ENCODE measurements at places on chromosomes 13 and 19. TPM values are rescaled to one million over a fixed set of nuclear protein-coding genes. Genes with fewer than 3 reads are reported as not detected.

The CLDND2 gene
- total RNA-seq: 1.8 TPM

The TMEM238 gene
- total RNA-seq: 92.7 TPM

The ADGRE3 gene
- not detected for total RNA-seq

The TIMM50 gene
- 261 TPM for total RNA-seq

The ONECUT3 gene
- total RNA-seq: not detected

The KDELR1 gene
- total RNA-seq: 150 TPM

The RETN gene
- not detected for total RNA-seq

The ZNF546 gene
- total RNA-seq: not detected

The STARD13 gene
- 1.1 TPM for total RNA-seq

The PSG7 gene
- total RNA-seq: not detected

The KCTD15 gene
- 28.1 TPM for total RNA-seq

The HRC gene
- total RNA-seq: 0.08 TPM

The DENND1C gene
- not detected for total RNA-seq

The TTC9B gene
- total RNA-seq: 0.94 TPM

The LGALS14 gene
- not detected for total RNA-seq

The ZNF805 gene
- total RNA-seq: 13.5 TPM

The ZNF486 gene
- 0.15 TPM for total RNA-seq

The DIRAS1 gene
- total RNA-seq: not detected

The CGB2 gene
- total RNA-seq: not detected

The KEAP1 gene
- total RNA-seq: 114 TPM

The NXNL1 gene
- not detected for total RNA-seq

The TSKS gene
- not detected for total RNA-seq

The KANK3 gene
- total RNA-seq: 0.23 TPM

The RNASEH2A gene
- 48.2 TPM for total RNA-seq

The LRP3 gene
- not detected for total RNA-seq

The CYP4F22 gene
- total RNA-seq: not detected

The THAP8 gene
- total RNA-seq: 7.2 TPM

The IGSF23 gene
- total RNA-seq: not detected

The ZNF726 gene
- total RNA-seq: not detected

The CYP2A7 gene
- total RNA-seq: not detected

The HS6ST3 gene
- total RNA-seq: not detected

The INSL3 gene
- not detected for total RNA-seq

The CCDC194 gene
- total RNA-seq: 1.6 TPM

The TUBA3C gene
- not detected for total RNA-seq

The DNASE2 gene
- 27.6 TPM for total RNA-seq

The ZNF813 gene
- not detected for total RNA-seq

The ZNF296 gene
- total RNA-seq: 1.5 TPM

All from HT-29 (cell line).